ENCODE measurements at places on chromosomes 6 and 20.

- no peak for DNase-seq
These were observed 904 bp downstream of the MKKS start for GRCh38 chr20:10433014-10433622.

DNA sequence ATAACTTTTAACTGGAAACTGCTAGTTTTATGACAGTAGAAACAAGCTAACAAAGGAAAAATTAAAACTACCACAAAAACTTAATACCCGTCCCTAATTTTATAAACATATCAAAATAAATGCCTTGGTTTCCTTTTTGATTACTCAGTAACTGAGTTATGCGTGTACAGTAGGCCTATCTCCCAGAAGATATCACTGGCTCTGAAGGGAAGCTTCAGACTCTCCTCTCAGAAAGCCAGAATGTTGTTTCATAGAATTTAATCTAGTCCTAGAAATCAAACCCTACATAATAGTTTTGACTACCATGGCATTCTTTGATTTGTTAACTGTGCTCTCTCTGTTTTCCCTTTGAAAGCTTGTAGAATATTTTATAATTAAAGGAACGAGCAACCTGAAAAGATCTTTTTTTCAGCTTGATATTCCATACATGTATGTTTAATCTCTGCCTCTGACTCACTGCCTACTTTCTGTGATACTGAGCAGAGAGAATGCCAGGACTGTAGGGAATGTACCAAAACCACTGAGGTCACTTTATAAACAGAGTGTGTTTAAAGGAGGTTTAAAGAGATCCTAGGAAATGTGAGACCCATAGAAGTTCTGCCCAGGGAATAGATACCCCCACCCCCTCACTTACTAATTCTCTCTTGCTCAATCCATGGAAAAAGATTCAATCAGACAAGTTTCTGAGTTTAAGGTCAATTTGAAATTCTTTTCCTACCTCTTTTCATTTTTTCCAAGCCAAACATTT lies 311.5 kb downstream of the HDGFL1 start:
- no peak for DNase-seq

DNA sequence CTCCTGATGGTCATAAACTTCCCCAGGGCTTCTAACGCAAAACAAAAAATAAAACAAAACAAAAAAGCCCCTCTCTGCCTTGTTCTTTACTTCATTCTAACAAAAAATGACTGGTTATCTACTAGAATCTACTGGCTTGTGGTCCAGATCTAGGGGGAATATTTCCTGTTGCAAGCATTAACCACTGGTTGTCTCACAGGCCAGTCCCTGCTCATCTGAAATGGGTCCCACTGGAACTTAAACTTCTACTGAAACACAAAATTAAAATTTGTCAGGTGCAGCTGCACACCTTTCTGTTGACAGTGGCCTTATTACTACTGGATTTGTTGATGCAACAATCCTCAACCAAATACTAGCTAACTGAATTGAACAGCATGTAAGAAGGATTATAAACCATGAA lies 5.5 kb downstream of the SIRPG start:
- DNase-seq = no peak

DNA sequence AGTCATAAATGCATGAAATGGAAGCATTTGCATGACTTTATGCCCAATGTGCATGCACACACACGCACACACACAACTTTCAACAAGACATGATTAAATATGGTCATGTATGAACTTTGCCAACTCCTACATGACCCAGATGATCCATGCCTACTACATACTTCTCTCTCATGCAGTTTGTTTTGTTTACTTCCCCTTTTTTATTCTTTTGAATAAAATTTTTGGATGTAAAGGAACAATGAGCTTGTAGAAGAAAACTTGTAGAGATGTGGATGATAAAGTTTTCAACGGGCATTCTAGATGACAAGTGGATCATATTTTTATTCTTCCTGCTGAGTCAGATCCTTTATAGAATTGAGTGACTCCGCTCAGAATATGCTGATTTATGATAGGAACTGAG lies 50.8 kb upstream of the AIG1 start:
- DNase-seq = no peak

DNA sequence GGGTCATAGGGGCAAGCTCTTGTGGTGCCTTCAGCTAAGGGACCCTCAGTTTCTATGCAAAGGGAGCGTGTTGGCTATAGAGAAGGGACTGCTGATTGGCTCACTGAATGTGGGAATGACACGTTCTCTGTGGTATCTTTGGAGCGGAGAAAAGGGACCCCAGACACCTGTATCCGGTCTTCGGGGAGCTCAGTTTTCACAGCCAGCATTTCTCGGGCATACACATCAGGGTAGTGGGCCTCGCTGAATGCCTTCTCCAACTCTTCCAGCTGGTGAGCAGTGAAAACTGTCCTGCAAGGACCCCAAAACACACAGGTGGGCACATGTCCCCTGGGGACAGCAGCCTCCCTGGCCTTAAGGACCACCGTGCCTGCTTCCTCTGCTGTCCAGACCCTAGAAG lies 3.3 kb downstream of the VSX1 start:
- DNase-seq = no peak

DNA sequence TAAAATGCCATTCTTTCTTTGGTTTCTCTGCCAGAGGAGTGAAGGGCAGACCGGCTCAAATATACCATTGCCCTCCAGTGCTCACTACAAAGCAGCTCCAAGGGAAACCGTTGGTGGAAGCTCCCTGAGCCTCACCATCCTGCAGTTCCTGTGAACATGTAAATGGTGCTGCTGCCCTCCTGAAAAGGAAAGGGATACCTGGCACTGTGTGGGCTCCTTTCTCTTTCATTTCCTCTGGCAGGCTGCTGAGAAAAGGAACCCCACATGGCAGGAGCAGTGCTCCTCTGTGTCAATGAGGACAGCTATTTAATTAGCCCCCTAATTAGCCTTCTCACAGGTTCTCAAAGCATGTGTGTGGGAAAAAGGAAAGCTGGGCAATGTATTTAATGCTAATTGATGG lies 142.5 kb downstream of the KLHL32 start:
- DNase-seq = no peak

GRCh38 chr6:31597006-31597405 lies 4.2 kb upstream of the NCR3 start:
- peak; percentile 84 for DNase-seq

- DNase-seq = no peak
These were observed 128.8 kb downstream of the DHX35 start for GRCh38 chr20:39090906-39091305.

Data from CD4-positive, alpha-beta T cell treated with Interleukin-10 for 1 hour (primary cell).